Left cardiac atrium (tissue), 4 donors: ENCODE measurements at places on chromosomes 1 and 21. TPM values are rescaled to one million over a fixed set of nuclear protein-coding genes. Genes with fewer than 3 reads are reported as not detected.

DNA sequence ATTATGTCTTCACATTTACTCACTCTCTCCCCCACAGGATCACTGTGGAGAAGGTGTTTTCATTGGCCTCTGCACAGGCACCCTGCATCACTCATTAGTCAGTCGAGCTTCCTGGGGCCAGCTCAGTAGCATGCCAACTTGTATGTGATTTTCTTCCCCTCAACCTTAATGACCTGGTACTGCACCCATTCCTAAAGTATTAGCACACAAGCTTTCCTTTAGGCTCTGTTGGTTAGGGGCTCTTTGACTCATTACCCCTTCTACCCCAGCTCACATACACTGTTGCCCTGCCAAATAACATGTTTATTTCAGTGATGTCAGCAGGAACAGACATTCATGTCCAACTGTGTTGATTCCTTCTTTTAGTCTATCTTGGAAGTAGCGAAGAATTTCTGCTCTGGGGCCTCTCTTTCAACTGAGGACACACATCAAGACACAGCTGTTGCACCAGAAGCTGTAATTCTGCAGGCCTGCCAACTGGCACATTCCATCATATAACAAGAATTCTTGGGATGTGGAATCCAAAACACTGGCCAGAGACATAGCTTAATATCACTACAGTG lies 603.5 kb upstream of the ADAMTS5 start:
- DNase-seq = peak; percentile 73

GRCh38 chr1:24441996-24442668 lies 26.5 kb downstream of the NIPAL3 start:
- DNase-seq = no peak

GRCh38 chr1:204076891-204077290 lies 4.0 kb downstream of the SOX13 start:
- no peak for DNase-seq

DNA sequence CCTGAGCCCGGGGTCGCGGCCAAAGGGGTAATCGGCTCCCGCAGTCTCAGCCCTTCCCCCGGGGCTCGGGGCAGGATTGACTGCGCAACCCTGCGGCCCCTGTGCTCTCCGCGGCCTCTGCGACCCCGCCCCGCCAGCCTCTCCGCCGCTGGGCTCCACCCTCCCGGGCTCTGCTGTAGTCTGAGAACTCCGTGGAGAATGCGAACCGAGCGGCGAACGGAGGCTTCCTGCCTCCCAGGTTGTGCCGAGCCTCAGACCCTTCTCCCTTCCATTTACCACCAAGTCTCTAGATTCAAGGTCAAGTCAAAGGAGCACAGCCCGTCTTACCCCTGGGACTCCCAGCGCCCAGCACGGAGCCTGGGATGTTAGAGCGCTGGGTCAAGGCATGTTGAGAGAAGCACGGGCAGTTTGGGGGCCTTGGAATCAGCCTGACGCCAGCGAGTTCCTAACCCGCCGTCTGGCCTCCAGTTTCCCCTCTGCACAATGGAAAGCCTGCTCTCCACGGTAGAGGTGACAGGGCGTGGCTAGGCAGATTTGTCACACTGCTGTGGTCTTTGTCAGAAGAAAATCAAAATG lies 3.0 kb downstream of the ATP2B4 start:
- DNase-seq = peak; percentile 84

DNA sequence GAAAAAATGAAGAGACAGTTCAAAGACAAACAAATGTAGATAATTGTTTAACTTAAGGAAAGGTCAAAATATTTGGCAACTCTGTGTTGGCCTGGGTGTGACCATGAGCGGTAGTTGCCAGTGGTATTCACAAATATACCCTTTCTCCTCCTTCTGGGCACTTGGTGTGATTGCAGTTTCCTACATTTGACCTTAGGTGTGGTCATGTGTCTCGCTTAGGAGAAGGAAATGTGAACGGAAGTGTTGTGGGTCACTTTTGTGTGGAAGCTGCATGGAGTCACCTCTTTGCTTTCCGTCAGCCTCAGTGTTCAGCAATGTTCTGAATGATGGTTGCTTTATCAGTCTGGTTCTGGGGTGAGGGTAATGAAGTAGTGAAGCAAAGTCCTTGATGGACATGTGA lies 3.4 kb upstream of the PCSK9 start:
- no peak for DNase-seq

Gene INTS11
- 48.5 TPM for total RNA-seq
